ENCODE measurements at places on chromosomes 1 and 21. TPM values are rescaled to one million over a fixed set of nuclear protein-coding genes. Genes with fewer than 3 reads are reported as not detected.

DNA sequence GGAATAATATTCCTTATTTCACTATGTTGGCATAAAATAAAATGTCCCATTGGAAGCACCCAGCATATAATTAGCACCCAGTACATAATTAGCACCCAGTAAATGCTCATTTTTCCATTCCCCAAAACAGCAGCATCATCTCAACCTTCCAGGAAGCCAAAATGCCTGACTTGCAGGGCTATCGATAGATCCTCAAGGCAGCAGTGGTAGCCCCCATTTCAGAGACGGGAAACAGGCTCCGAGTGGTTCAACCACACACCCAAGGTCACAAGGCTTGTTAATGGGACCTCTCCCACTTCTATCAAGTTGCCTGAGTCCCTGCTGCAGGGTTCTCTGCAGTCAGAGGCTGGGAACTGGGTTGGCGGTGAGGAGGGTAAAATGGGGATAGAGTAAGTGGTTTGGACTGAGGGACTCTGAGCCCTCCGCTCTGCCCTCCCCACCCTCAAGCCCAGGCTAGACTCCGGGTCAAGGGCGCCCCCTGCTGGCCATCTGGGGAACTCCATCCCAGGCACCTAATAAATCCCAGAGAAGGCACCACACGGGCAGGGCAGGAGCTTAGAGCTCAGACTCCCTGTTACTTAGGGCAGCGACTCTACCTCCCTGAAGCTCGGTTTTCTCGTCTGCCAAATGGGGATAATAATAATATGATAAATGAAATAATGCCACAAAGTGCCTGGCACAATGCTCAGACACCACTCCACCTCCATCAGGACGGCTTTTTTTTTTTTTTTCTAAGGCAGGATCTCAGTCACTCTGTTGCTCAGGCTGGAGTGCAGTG lies 21.9 kb upstream of the LAPTM5 start:
- DNase-seq: peak; percentile 92

DNA sequence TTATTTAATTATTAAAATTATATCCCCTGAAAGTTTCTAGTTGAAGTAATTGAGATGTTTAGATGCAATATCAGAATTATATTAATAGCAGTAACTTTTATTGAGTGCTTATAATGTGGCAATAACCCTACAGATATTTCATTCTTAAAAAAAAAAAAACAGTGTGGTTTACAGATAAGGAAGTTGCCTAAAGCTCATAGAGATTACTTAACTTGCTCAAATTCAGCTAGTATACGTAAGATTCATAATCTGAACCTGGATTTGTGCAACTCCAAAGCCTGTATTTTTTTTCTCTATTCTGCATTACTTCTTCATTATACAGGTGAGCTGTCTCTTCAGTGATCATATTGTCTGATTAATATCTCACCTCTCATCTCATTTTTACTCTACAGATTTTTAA lies 156.0 kb upstream of the PTBP2 start:
- DNase-seq: no peak

SLC2A5 gene
- not detected for polyA plus RNA-seq

ATAD3C gene
- 1.3 TPM for polyA plus RNA-seq

DNA sequence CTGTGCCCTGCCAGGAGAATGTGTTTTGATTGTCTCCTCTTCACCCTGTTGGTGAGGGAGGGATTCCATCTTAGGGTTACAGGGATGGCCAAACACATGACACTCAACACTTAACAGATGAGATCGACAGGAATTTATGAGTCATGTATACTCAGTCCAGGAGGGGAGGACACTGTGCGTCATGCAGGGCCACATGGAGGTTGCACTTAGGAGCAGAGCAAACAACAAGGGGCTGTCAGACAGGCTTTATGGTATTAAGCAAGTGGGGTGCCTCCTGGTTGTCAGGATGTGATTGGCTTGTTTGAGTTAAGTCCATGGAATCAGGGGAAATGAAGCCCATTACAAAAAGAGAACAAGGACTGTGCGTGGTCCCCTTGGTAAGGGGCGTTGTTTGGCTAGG lies 26.9 kb downstream of the EDARADD start:
- no peak for DNase-seq

ERG gene
- polyA plus RNA-seq: 0.47 TPM

DNA sequence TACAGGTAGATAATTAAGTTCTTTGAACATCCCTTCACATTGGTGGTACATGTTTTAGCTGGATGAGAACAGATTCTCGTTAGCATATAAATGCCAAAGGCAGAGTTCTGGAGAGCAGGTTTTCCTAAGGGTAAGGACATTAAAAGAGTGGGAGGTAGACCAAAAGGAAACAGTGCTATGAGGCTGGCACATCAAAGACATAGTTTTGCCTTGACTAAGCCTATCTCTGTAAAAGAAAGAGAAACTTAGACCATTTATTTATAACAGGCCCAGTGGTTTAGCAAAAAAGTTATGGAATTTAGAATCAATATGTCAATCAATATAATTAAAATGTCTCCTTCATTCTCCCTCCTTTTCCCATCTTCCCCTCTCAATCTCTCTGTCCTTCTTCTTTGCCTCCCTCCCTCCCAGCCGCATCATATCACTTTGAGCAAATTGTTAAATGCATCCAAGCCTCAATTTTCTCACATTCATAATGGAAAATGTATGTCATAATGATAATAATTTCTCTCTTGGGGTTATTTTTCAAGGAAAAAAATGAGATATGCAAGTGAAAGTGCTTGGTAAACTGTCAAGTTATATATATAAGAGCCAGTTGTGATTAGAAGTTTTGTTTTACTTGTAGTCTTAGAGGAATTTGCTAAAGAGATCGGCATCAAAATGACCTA lies 209.9 kb upstream of the SGIP1 start:
- DNase-seq: peak; percentile 14

SLC5A9 gene
- 0.07 TPM for polyA plus RNA-seq

Measured in GM23338 (cell line).